ENCODE measurements at places on chromosomes 13 and 19.

GRCh38 chr19:23817519-23817918 is 58.8 kb upstream of the ZNF681 start:
- H3K27ac ChIP-seq: no peak overlapping the region
- no peaks in the 10 kb centered on the region for H3K27me3 ChIP-seq
- DNase-seq: no peak
- no peaks in the 10 kb centered on the region for H3K4me1 ChIP-seq
- H3K4me3 ChIP-seq: no peak overlapping the region

DNA sequence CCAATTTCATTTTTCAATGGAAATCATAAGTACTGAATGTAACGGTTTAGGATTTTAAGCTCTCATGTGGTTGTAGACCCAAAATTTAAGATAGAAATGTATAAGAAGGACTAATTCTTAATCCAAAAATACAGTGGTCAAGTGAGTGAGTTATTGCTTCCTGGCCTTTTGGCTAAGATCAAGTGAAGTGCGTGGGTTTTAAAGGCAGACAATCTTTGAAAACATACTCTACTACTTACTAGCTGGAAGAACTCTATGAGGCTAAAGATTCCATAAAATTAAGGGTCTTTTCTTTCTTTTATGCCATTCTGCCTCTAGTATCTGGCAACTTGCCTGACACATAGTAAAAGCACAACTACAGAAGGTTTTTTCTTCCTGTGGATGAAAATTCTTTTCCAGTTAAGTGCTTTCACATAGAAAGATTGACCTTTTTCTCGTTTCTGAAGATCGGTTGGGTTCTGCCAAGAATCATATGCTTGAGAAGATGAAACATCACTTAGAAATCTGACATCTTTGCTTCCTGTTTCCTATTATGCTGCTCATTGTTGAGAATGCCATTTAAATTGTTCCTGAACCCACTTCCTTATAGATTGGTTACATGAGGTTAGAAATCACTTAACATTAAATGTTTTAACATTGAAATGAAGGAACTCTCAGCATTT is 26.4 kb upstream of the SCEL start:
- peaks cover 2% of the 10 kb centered on the region for H3K4me1 ChIP-seq
- peaks cover 22% of the 10 kb centered on the region for H3K27me3 ChIP-seq
- H3K4me3 ChIP-seq: no peak overlapping the region

DNA sequence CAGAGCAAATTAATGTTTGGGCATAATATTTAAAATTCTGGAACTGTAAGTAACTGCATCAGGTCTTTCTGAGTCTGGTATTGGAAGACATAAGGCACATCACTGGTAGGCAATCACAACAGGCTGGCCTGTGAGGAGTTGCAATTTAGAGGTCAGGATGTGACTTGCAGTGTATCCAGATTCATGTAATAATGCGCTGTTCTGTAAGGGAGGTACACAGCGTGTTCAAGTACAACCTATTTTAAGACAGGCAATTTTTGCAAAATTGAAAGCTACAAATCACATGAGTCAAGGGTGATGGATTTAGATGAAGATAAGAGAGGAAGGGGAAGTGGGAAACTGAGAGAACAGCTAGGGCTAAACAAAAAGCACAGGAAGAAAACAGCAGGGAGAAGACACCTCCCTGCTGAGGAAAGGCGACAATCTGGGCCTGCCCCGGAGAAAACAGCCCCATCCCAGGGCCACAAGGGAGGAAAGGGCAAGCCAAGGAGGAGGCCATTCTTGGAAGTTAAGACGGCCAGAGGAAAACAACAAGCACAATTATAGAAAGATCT is 138.1 kb downstream of the LACC1 start:
- DNase-seq: no peak
- no peaks in the 10 kb centered on the region for H3K4me1 ChIP-seq
- H3K36me3 ChIP-seq: no peaks in the 10 kb centered on the region
- H3K27ac ChIP-seq: no peak overlapping the region
- H3K4me3 ChIP-seq: no peak overlapping the region

- no peaks in the 10 kb centered on the region for H3K4me1 ChIP-seq
- no peaks in the 10 kb centered on the region for H3K27me3 ChIP-seq
- H3K27ac ChIP-seq: no peak overlapping the region
- H3K4me3 ChIP-seq: no peak overlapping the region
- no peaks in the 10 kb centered on the region for H3K36me3 ChIP-seq
- no peak for DNase-seq
Measured at GRCh38 chr13:80214050-80214449, 126.9 kb downstream of the SPRY2 start.

- no peak for DNase-seq
- no peaks in the 10 kb centered on the region for H3K4me1 ChIP-seq
- no peak overlapping the region for H3K4me3 ChIP-seq
- no peaks in the 10 kb centered on the region for H3K27me3 ChIP-seq
- H3K27ac ChIP-seq: no peak overlapping the region
Measured at GRCh38 chr13:39297664-39298171, 259.5 kb downstream of the NHLRC3 start.
